ENCODE measurements at places on chromosomes 4 and X.

DNA sequence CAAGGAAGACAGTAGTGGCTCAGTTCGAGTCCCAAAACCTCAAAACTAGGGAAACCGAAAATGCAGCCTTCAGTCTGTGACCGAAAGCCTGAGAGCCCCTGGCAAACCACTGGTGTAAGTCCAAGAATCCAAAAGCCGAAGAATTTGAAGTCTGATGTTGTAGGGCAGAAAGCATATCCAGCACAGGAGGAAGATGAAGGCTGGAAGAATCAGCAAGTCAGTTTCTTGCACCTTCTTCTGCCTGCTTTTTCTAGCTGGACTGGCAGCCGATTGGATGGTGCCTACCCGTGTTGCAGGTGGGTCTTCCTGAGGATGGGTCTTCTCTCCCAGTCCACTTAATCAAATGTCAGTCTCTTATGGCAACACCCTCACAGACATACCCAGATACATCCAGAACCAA is 95.0 kb downstream of the STK32B start:
- DNase-seq, result no peak

- DNase-seq, result peak; percentile 43
Measured at GRCh38 chrX:21725496-21725895, 32.4 kb downstream of the SMPX start.

GRCh38 chr4:148204171-148204570 is 238.0 kb downstream of the NR3C2 start:
- DNase-seq, result no peak

DNA sequence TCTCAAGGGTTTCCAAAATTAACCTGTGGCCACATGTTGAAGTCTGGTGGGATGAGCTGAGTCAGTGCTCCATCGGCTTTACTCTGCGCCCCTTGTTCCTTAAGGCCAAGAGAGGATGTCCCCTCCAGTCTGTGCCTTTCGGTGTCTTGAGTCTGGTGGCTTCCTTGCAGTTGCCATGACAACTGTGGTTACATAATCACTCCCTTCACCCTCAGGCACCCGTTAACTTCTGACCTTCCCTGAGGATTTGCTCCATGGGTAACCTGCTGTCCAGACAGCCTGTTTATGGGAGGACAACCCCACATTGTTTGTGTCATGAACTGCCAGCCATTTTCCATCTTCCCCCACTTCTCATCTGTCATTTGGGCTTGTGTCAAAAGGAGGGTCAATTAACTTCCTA is 401.1 kb upstream of the LCORL start:
- no peak for DNase-seq
